ENCODE measurements at places on chromosomes 2 and 18.
A peak's percentile ranks its signal among the peaks of the same experiment; 100 is the strongest.

DNA sequence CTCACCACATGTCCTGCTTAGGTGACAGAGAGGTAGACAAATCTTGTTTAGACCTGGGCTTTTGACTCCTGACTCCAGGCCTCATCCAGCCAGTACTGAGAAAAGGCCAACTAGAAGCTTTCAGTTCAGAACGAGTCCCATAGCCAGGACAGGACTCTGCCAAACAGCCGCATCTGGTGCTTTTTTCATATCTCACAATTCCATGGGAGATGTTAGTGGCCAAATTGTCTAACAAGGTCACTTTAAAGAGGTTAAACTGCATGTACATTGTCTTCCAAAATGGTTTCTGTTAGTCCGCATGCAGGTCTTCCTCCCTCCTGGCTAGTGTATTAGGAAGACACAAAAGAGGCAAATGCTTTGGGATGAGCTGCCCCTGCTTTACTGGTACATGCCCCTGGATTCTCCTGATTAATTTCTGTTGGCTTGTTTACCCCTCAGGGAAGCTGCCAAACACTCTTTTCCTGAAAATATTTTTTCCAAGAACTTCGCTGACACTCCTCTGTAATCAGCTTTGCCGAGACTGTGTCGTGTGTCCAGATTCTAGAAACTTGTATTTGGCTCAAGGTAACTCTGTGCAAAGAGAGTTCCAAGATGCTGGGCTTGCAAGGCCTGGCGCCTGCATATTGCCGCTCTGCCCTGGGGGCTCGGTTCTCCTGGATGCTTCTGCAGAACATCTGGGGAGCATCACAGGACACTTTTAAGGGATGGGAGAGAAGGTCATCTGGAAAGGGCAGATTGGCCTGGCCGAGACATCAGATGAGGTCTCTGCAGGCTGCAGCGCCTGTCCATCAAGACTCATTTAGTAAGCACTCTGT lies 209.2 kb upstream of the APCDD1 start:
- no peak for DNase-seq

DNA sequence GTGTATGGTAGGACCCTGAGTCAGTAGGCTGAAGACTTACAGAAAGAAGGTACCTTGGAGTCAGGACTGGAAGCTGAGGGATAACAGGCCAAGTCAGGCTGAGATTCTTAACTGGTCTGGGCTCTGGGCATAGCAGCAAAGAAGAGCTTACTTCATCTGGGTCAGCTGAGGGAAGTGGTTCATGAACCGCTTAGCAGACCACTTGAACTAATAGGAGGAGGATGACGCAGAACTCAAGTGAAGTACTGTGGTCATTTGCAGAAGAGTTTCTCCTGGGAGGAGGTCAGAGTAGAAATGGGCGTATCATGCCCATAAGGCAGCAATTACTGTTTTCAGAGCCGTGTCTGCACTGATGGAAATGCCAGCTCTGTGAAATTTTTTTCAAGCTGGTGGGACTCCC lies 164.5 kb downstream of the LCLAT1 start:
- DNase-seq, result no peak

GRCh38 chr2:88452565-88452905 lies at the start of gene FOXI3:
FOXI3 (minus strand) TSS chr2:88452693; CDS start chr2:88452535, 158 bp downstream.
- peak; percentile 15 for DNase-seq

DNA sequence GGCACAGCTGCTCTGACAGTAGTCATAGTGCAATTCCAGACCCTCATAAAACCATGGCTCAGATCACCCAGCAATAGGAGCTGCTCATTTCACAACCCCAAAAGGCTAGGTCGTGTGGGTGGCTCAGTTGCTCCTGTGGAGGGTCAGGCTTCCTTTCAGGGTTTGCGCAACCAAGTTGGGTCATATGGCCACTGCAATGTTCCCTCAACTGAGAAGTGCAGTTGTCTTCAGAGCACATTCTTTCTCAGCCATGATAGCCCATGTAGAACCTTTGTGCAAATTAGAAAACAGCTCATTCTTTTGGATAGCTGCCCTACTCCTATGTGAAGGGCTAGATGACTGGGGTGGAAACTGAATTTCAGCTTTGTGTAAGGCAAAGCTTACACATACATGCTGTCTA lies 3.2 kb downstream of the SERPINB13 start:
- DNase-seq, result no peak

- DNase-seq, result no peak
These were observed 74.0 kb downstream of the AGAP1 start for GRCh38 chr2:235567842-235568241.

DNA sequence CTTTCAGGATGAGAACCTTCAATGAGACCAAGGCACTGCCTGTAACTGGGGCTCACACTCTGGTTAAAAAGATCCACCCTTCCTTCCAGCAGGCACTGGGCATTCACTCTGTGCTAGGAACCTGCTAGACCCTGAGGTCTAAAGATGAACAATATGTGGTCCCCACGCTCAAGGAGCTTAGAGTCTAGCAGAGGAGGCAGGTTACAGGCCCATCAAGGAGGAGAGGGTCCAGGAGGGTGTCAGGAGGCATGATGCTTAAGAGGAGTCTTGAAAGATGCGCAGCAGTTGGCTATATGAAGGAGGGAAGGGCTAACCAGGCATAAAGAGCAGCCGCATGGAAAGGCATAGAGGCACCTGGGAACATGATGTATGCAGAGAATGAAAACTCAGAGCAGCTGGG lies 4.5 kb downstream of the ANKRD53 start:
- DNase-seq, result no peak

All from GM12891 (cell line).